ENCODE measurements at places on chromosomes 12 and 14.
A peak's percentile ranks its signal among the peaks of the same experiment; 100 is the strongest.

- no peak for DNase-seq
Observed at GRCh38 chr14:62592877-62593276, 452.4 kb downstream of the KCNH5 start.

DNA sequence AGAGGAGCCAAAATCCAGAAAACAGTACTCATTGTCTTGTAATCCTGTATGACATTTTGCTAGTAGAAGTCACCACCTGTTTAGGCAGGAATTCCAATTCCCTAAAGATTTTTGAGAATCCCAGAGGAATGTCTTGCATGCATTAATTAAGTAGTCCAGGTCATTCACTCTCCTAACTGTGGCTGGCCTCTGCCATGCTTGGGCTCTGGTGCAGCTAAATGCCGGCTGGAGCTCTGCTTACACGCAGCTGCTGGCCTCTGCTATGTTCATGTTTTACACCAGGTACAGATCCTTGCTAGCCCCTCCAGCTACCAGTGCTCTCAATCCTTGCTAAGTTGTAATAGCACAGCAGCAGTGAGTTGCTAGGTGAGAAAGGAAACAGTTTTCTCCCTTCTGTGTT, 16.3 kb upstream of the HIF1A start:
- DNase-seq = no peak

DNA sequence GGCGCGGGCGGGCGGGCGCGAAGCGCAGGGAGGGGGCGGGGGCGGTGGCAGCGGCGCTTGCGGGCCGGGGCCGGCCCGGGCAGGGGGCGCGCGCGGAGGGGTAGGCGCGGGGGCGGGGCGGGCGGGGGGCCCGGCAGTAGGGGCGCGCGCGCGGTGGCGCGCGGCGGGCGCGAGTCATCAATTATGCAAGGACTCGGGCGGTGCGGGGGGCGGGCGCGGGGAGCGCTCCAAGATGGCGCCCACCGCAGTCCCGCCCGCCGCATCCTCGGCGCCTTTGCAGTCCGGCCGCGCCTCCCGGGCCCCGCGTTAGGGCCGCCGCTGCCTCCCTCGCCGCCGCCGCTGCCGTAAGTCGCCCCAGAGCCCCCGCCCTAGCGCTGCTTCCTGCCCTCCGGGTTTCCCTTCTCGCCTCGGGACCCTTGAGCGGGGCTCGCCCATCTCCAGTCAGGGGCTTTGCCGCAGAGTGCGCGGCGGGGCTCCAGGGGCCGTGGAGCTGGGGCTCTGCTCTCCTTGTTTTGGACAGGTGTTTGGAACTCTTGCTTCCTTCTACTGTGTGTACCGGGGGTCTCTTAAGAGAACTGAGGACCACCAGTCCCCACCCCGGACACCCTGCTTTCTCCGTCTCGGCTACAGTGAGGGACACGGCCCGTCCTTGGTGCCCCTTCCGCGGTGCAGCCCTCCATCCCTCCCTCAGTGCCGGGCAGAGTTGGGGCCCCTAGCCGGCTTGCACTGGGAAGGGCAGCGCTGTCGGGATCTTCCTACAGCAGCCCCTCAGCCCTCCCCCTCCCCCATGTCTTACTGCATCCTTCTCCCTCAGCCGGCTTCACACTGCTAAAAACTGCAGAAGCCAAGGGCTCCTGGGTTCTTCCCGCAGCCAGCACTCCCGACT, at the start of gene SCN8A:
SCN8A (plus strand) TSS at position 218 of the 886 bp plus-strand sequence. CDS start 71,585 bp downstream, outside the sequence.
- DNase-seq = peak; percentile 48

GRCh38 chr12:53480491-53481442, 18.5 kb downstream of the MAP3K12 start:
- DNase-seq = no peak

DNA sequence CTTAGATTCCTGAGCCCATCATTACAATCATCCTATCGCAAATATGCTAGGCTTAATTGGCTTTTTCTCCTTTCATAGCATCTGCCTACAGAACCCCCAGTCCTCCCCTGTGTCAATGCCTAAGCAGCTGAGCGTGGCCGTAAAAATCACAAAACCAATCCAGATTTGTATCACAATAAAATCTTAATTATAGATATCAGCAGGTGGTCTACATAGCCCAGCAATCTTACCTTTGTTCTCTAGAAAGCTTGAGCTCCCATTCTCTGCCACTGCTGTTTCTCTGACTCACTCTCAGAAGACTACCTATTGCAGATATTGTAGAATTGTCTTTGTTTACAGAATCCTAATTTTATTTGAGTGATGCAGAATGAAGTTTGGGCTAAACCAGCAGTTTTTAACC, 37.9 kb upstream of the PPM1A start:
- no peak for DNase-seq

DNA sequence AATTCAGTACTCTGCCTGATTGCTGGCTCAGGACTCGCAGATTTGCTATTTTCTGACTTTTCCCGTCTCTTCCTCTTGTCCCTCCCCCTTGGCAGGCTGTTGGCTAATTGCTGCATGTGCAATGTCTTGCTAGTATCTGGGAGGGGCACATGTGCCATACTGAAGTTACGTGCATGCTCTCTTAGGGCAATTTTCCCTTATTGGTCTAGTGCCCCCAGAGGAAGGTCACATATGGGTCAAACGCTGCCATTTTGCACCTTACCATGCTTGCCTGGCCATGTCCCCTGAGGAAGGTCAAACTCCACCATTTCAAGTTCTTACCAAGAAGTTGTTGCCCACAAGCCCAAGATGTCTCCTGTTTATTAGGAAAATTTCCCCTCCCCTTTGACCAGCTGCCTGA, 13.9 kb upstream of the ERC1 start:
- no peak for DNase-seq

GRCh38 chr12:52439845-52440244, 5.7 kb upstream of the KRT75 start:
- DNase-seq = no peak

GRCh38 chr12:115209230-115209629, 525.3 kb upstream of the TBX3 start:
- no peak for DNase-seq

GRCh38 chr12:98948343-98948949, 303.4 kb downstream of the APAF1 start:
- DNase-seq = no peak

DNA sequence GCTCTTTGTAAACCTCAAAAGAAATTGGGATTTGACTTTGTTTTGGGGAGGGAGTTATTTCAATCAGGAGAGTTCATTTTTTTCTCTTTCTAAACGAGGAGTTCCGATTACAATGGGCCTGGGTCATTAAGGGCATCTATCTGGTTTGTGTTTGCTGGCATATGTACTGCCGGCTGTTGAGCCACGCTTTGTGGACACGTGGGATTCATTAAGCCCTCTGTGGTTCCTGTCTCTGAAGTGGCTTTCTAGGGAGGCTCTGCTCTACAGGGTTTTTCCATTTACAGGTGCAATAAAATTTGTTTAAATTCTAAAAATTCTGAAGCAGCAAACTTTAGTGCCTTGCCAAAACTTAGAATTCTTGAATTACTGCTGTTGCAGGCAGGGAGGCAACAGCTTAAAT, 57.9 kb downstream of the GNS start:
- DNase-seq = no peak
